ENCODE measurements at places on chromosomes 16 and 17.
A peak's percentile ranks its signal among the peaks of the same experiment; 100 is the strongest.

DNA sequence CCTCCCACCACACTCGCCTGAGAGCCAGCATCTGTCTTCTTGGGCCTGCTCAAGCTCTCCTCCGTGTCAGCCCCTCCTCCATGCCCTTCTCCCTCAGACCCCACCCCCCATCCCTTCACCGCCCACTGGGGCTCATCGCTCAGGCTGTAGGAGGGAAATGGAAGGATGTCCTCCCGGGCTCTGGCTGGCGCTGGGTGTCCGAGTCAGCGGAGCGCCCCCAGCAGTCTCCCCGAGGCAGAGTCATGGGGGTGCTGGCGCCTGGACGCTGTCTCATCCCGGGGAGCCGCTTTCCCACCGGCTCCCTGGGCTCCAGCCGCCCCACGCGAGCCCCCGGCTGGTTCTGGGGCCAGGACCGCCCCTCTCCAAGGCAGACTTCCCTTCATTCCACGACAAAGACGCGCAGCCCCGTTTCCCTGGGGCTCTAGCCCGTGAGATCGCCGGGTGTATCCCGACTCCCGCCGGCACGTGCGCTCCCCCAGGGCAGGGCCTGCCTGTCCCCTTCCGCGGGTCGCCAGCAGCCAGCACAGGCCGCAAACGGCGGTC is 428 bp upstream of the ANTKMT start:
- peak; percentile 45 for DNase-seq

GRCh38 chr16:54164789-54165173 is 121.8 kb downstream of the IRX3 start:
- DNase-seq, result no peak

DNA sequence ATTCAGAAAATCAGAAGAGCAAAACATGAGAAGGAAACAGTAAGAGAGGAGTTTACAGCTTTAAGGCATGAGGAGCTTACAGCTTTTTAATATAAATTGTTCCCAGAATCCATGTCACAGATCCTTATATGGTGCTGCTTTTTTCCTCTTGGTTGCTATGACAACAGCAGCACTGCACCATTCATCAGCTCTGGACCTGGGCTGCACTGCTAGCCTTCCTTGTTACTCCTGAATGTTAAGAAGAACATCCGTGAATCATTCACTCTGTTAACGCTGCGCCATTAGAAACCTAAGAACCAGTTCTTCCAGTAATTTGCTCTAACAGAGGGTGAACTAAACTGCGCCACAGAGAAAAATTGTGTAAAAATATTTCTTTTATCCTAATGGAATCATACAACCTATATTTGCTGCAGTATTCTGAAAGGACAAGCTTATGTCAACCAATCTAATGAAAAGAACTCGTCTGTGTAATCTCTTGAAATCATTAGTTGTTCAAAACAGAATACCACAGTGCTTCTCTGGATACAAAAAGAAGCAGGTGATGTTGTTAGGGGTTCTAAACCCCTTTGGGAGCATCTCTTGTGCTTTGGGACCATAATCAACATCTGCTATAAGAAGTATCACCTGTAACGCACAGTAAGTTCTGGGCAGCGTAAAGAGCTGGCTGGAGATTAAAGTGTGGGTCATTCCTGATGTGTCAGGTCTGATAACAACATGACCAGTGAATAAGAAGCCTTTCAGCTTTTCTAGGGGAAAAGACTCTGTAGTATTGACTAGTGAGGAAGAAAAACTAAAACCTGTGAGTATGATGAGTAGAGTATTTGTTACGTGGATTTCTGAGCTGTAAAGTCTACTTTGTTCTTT is 151.2 kb downstream of the TANC2 start:
- no peak for DNase-seq

DNA sequence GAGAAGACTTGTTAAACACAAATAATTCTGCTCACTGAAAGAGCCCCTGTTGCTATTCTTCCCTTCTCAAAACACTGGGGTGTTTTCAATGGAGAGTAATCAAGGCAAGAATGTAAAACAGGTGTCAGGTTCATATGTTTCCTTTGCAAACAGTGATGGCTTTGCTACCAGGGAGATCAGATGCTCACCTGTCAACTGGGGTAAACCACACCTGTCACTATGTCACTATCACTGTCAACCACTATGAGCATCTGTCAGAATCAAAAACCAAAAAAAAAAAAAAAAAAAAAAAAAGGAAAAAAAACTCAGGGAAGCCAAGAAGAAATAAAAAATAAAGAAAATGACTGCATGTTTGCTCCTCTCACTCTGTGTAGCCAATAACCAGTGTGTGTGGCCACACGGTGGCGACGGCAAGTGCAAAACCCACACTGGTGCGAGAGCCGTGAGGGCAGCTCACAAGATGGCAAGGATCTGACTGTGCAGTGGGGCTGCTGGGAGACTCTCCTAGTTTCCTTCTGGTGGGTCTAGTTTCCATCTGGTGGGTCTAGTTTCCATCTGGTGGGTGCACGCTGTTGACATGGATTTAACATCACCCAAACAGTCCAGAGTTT is 22.7 kb downstream of the USP22 start:
- no peak for DNase-seq

- no peak for DNase-seq
Observed at GRCh38 chr16:20928774-20929411, 28.3 kb downstream of the LYRM1 start.

DNA sequence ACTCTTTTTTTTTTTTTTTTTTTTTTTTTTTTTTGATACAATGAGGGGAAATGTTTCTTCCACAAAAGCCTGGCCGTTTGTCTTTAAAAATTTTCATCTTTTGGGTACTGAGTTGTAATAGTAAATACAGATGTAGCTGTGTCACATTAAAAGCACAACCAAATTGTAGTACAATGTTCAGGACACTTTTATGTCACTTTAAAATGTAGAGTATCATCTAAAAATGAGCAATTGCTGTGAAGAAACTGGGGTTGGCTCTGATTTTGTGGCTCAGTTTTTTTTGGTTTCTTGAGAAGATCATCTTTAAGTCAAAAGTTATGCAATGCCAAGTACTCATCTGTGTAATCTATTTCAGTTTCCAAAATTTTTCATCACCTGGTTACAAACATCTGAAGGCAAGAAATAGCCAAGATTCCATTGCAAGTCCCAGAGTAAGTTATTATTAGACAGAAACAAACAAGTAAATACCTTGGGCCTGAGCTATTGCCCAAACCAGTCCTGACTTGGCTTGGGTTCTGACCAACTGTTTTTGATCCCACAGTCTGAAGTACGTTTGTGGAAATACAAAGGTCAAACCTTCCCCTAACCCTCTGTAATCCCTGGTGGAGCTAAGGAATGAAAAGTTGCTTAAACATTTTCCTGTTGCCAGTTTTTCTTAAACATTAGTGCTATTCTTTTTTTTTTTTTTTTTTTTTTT is 717.2 kb downstream of the WWOX start:
- no peak for DNase-seq

GRCh38 chr16:30953511-30954124 is 3.9 kb upstream of the SETD1A start:
- peak; percentile 42 for DNase-seq

DNA sequence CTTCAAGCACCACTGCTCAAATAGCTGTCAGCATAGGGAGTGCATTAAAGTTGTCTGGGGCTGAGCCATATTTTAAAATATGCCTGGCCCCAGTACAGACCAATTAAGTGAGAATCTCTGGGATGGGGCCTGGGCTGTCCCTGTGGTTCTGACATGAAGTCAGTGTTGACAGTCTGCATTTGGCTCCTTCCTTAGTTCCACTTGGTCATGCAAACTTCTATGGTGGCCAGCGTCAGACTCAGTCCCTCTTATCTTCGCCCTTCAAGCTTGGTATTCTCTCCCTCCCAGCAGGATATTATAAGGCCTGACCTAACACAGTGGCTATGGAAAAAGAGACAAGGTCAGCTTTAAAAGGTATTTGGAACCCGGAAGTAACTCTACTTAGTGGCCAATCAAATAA is 177.2 kb downstream of the PMP22 start:
- DNase-seq, result no peak

Data from stimulated activated CD4-positive, alpha-beta T cell treated with anti-CD3 and anti-CD28 coated beads, Interleukin-4, amount 100 ng/mL, for 4 hours (primary cell).